ENCODE measurements at places on chromosomes 7 and 10.
A peak's percentile ranks its signal among the peaks of the same experiment; 100 is the strongest.

- no peak overlapping the region for H3K27ac ChIP-seq
- peaks cover 10% of the 10 kb centered on the region for H3K27me3 ChIP-seq
- peaks cover 40% of the 10 kb centered on the region for H3K4me1 ChIP-seq
- peaks cover 33% of the 10 kb centered on the region for H3K36me3 ChIP-seq
Observed at GRCh38 chr7:47496056-47496665, 85.8 kb downstream of the TNS3 start.

- peak; percentile 45 for DNase-seq
- H3K4me3 ChIP-seq: no peak overlapping the region
- H3K36me3 ChIP-seq: no peaks in the 10 kb centered on the region
Observed at GRCh38 chr7:116284390-116284789, 74.1 kb downstream of the TES start.

DNA sequence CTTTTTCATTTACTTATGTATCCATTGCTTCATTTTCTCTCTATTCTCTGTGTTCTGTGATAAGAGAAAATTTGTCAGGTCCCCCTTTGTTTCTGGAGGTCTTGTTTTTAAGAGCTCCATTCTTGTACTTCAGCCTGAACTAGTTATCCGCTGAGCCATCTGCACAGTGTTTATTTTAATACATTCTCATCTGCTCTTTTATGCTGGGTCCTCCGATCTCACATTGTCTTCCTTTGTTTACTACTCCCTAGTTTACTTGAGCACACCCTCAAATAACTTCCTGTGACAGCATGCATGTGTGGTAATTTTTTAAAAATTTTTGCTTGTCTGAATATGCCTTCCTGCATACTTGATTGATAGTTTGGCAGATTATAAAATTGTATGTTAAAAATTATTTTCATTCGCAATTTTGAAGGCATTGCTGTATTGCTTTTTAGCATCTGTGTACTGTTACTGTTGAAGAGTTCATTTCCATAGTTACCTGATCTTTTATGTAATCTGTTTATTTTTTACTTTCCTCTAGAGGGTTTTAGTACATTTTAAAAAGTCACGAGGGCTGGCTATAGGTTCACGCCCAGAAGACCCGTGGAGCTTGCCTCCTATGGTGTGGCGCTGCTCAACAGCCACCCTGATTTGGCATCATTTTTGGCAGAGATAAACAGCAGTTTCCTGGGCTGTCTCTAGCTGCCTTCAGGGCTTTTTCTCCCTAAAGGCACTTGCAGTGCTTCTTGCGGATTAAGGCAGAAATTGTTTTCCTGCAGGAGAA is 31.9 kb downstream of the RSBN1L start:
- peak; percentile 69 for DNase-seq
- H3K4me3 ChIP-seq: no peak overlapping the region
- H3K4me1 ChIP-seq: peaks cover 4% of the 10 kb centered on the region
- no peaks in the 10 kb centered on the region for H3K27me3 ChIP-seq
- no peak overlapping the region for H3K27ac ChIP-seq
- no peaks in the 10 kb centered on the region for H3K36me3 ChIP-seq

GRCh38 chr7:138852469-138852868 is 54.5 kb upstream of the ATP6V0A4 start:
- no peaks in the 10 kb centered on the region for H3K4me1 ChIP-seq
- H3K27ac ChIP-seq: no peak overlapping the region
- peaks cover 3% of the 10 kb centered on the region for H3K36me3 ChIP-seq
- no peak for DNase-seq
- H3K4me3 ChIP-seq: no peak overlapping the region

Data from mesenchymal stem cell (in vitro differentiated cells and primary cell).